ENCODE measurements at places on chromosomes 6 and 20. TPM values are rescaled to one million over a fixed set of nuclear protein-coding genes. Genes with fewer than 3 reads are reported as not detected.

DCDC2 gene
- 0.15 TPM for total RNA-seq

PIGU gene
- 7.1 TPM for total RNA-seq

KCNK16 gene
- total RNA-seq: not detected

TP53TG5 gene
- total RNA-seq: not detected

SIRPD gene
- total RNA-seq: not detected

PHACTR1 gene
- total RNA-seq: 8.8 TPM

RNF39 gene
- not detected for total RNA-seq

GPX5 gene
- not detected for total RNA-seq

CST2 gene
- total RNA-seq: not detected

HFE gene
- 3.2 TPM for total RNA-seq

CFAP61 gene
- total RNA-seq: not detected

CCR6 gene
- not detected for total RNA-seq

MYBL2 gene
- total RNA-seq: 19.8 TPM

ADGRF5 gene
- total RNA-seq: 2.9 TPM

CRISP3 gene
- not detected for total RNA-seq

ZNF831 gene
- not detected for total RNA-seq

SEL1L2 gene
- not detected for total RNA-seq

APCDD1L gene
- 6.5 TPM for total RNA-seq

NOP56 gene
- total RNA-seq: 234 TPM

IL17F gene
- not detected for total RNA-seq

COX4I2 gene
- not detected for total RNA-seq

IBTK gene
- 59.6 TPM for total RNA-seq

XKR7 gene
- not detected for total RNA-seq

RANBP9 gene
- 22.3 TPM for total RNA-seq

KHDC1L gene
- total RNA-seq: not detected

MCHR2 gene
- total RNA-seq: not detected

MOG gene
- not detected for total RNA-seq

GSTA4 gene
- total RNA-seq: 20.8 TPM

SLC25A27 gene
- total RNA-seq: 0.32 TPM

MMP24 gene
- 0.32 TPM for total RNA-seq

CGAS gene
- total RNA-seq: 13.5 TPM
